ENCODE measurements at places on chromosomes 7 and 10.

- peak; percentile 14 for DNase-seq
Observed at GRCh38 chr7:34991938-34992840, 45.1 kb downstream of the DPY19L1 start.

- no peak for DNase-seq
Observed at GRCh38 chr10:110842326-110842904, 29.3 kb upstream of the PDCD4 start.

DNA sequence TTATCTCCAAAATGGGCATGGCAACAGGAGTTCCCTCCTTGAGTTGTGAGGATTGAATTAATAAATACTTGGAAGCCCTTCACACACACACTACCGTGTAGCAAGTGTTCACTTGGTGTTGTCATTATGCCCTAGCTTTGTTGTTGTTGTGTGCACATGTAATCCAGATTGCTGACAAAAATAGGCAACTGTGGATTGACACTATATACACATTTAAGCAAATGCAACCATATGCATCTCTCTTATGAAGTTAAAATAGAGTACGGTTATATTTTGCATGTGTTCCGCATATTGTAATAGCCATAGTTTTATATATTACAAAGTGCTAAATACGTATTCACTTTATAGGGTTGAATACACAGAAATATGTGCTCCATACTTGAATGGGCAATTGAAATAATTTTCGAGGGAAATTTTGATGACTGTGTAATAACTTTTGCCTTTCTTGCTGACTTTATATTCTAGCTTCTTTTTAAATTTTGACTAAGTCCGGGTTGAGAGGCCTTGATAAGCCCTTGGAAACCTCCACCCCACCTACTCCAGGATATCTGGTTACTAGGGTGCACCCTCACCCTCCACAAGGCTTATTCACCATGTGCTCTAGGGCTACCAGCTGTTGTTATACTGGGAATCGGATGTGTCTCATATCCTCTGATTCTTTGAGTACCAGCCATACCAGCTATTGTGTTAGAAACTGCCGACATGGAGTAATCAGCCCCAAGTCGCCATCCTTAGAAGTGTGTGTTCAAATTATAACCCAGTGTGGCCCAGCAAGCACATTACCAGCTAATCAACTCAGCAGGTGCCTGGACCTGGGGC lies 265.0 kb downstream of the CAMK1D start:
- DNase-seq: no peak

DNA sequence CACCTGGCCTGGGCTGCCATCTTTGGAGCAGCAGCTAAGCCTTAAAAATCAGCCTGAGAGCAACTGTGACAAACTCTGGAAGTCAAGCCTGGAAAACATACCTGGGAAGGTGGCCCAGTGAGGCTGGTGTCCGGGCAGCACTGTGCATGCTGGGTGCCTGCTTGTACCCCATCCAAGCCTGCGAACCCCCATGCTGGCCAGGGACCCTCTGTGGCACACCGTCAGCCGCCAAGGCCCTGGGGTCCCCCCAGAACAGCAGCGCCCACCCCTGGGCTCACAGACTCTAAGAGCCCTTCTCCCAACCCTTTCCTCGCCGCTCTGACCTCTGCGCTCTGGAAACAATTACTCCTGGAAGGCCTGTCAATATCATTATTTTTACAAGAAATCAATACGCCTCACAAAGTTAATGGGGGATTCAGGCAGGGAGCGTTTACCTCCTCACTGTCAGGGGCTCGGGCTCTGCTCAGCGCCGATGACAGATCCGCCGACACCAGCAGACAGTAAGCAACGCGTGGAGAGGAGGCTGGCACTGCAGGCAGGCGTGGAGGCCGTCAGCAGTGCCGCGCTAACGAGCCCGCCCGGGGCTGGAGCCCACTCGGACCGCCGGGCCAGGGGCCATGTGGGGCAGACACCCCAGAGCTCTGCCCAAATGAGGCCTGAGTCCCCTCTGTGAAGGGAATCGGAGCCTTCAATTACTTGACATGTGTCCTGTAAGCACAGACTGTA lies 54.4 kb downstream of the EBF3 start:
- no peak for DNase-seq

GRCh38 chr7:116929021-116929420 lies 24.3 kb upstream of the ST7 start:
- no peak for DNase-seq

GRCh38 chr7:2146676-2147472 lies 85.9 kb downstream of the MAD1L1 start:
- no peak for DNase-seq

- DNase-seq: peak; percentile 36
Observed at GRCh38 chr10:35412900-35413491, 76.7 kb downstream of the CCNY start.

GRCh38 chr7:142908921-142909890 lies 23.7 kb upstream of the TRPV6 start:
- no peak for DNase-seq

- peak; percentile 55 for DNase-seq
Observed at GRCh38 chr7:91835826-91836368, 44.6 kb downstream of the MTERF1 start.

DNA sequence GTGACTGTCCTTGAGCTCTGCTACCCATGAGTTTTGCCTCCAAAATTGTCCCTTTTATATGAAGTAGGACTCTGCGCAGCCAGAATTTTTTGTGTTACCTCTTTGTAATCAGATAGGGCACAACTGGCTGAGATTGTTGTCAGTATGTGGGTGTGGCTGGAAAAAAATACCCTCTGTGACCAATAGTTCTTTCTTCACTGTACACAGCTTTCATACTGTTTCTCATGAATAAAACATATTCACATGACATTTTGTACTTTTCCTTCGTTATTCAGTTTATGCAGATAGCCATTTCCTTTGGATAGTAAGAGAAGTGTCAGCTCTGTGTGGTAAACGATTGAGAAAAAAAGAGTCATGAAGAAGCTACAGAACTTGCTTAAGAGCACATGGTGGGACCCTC lies 49.6 kb upstream of the WNT8B start:
- DNase-seq: no peak

DNA sequence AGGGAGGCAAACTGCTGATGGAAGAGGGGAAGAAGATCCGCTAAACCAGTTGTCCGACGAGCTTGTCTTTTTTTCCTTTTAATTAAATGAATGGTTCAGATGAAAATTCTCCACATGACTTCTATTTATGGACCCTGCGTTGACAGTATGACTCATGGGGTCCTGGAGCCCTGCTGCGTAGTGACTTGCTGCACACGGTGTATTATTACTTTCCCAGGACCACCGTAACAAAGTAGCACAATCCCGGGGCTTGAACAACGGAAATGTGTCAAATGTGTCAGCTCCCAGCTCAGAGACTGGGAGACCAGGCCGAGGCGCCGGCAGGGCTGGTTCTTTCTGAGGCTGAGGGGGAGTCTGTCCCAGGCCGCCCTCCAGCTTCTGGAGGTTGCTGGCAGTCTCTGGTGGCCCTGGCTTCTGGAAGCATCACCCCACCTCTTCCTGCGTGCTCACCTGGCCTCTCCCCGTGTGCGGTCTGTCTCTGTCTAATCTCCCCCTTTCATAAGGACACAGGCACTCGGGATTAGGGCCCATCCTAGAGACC lies 33.8 kb upstream of the MNX1 start:
- DNase-seq: peak; percentile 45

- DNase-seq: no peak
Observed at GRCh38 chr10:79392506-79393176, 45.4 kb downstream of the PPIF start.

DNA sequence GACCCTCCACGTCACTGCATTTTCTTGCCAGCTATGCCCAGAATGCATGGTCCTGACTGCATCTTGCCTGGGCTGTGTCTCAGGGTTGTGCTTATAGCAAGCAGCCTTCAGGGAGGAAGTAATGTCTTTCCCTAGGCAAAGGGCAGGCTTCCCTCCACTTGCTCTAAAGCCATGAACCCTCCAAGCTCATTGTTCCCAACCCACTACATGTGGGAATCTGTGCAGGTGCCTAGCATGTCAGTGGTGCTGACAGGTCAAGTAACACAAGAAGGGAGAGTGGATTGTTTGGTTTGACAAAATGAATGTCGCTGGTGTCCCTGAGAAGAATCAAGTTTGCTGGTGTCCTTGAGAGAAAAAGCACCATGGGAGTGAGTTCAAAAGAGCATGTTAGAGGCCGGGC lies 53.9 kb upstream of the UCN3 start:
- DNase-seq: no peak

DNA sequence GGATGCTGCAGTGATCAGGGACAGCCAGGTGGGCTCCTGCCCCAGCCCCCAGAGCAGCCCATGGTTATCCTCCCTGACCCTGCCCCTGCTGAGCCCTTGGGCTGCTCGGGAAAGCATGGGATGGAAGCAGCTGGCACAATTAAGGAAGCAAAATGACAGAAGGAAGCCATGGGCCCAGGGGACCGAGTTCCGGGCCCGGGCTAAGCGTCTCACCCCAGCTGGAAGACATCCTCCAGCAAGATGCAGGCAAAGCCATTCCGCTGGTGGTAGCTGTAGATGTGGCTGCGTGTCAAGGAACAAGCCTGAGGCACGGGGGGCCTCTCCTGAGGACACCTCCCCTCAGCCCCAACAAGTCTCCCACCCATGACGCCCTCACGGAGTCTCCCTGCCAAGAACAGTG lies 1.1 kb downstream of the ATG9B start:
- no peak for DNase-seq

DNA sequence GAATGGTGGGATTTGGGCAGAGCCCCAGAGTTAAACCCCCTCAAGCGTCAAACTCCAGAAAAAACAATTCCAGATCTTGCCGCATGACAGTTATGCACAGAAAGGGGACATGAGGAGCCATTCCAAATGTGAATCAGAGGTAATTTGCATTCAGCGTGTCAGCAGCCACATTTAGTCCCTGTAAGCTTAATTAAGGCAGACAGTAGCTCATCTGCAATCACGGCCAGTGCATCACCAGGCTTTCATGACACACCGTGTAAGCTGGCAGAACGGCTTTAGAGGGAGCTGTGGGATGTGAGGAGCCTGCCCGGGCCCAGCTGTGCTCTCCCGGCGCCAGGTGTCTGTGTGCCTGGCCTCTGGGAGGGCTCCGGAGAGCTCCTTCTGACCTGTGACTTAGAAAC lies 18.7 kb upstream of the PRKAG2 start:
- DNase-seq: no peak

GRCh38 chr10:64733980-64734379 lies 1212.8 kb downstream of the REEP3 start:
- peak; percentile 30 for DNase-seq

- no peak for DNase-seq
Observed at GRCh38 chr10:43253461-43254198, 13.2 kb downstream of the RASGEF1A start.

DNA sequence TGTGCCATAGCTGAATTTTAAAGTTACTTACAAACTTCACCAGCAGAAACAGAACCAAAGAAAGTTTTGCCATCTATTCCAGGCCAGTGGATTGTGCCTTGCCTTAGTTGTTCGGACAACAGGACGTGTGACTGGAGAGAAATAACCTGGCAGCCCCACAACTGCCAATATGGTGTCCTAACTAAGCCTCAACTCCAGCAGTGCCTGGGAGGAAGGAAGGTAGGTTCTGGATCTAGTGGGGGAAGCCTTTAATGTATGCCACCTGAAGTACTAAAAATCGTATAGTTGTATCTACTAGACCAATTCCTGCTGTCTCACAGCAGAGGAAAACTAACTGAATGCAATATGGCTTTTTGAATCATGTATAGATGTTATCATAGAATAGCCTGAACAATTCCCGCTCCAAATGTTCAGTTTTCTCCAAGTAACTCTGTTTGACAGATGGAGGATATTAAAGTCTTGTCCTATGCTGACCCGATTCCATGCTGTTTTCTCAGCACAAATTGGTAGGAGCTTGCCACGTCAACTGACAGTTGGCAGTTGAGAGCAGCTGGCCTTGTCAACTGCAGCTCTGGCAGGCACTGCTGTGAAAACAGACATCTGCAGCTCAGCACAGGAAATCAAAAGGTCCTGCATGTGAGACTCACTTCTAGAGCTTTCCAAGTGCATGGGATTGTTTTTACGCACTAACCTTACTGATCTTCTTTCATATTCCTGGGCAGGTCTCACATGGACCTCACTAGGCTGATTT lies 84.5 kb upstream of the WNT16 start:
- peak; percentile 15 for DNase-seq

DNA sequence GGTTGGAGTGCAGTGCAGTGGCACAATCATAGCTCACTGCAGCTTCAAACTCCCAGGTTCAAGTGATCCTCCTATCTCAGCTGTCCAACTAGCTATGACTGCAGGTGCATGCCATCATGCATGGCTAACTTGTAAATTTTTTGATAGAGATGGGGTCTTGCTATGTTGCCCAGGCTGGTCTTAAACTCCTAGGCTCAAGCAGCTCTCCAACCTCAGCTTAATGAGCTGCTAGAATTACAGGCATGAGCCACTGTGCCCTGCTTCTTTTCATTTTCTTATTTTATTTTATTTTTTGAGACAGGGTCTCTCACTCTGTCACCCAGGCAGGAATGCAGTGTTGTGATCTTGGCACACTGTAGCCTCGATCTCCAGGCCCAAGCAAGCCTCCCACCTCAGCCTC lies 7.6 kb downstream of the PLA2G12B start:
- no peak for DNase-seq

DNA sequence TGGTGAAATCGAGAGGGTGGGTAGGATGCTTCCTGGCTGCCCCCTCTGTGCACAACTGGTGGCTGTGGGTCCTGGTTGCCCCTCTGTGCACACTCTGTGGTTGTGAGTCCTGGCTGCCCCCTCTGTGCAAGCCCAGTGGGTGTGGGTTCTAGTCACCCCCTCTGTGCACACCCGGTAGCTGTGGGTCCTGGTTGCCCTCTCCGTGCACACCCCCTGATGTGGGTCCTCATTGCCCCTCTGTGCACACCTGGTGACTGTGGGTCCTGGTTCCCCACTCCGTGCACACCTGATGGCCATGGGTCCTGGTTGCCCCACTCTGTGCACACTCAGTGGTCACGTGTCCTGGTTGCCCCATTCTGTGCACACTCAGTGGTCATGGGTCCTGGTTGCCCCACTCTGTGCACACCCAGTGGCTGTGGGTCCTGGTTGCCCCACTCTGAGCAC lies 20.3 kb upstream of the RET start:
- DNase-seq: no peak

- DNase-seq: no peak
Observed at GRCh38 chr10:29751240-29751639, 116.5 kb upstream of the SVIL start.

- no peak for DNase-seq
Observed at GRCh38 chr7:102471791-102472125, 7.0 kb downstream of the POLR2J start.

DNA sequence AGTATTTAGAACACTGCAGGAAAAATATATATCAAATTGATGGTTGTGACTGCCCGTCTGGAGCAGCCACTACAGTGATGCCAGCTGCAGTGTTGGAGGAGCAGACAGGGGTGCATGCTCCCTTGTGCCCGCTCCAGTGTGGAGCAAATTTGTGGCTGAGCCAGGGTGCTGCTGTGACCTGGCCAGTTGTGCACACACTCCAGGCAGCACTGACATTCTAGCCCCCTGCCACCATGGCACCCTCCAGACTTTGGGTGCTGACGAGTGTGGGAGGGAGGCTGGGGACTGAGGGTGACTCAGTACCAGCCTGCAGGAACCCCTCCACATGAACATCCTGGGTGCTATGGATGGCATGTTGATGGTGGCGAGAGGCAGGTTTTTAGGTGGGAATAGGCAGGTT lies 160.0 kb upstream of the PCDH15 start:
- no peak for DNase-seq

Measured in fibroblast of skin of scalp (primary cell).